H9 (cell line): ENCODE measurements at places on chromosomes 2 and 18.

GRCh38 chr2:58922245-58922644, 681.1 kb upstream of the FANCL start:
- no peak for DNase-seq

- no peak for DNase-seq
These were observed 30.1 kb upstream of the ZNF516 start for GRCh38 chr18:76524900-76525698.

GRCh38 chr2:126239320-126239955, 416.5 kb upstream of the GYPC start:
- no peak for DNase-seq

- no peak for DNase-seq
These were observed 417.5 kb downstream of the DPP10 start for GRCh38 chr2:114859726-114860510.

- DNase-seq = peak; percentile 68
These were observed 35.1 kb upstream of the B3GNT7 start for GRCh38 chr2:231360401-231360800.

DNA sequence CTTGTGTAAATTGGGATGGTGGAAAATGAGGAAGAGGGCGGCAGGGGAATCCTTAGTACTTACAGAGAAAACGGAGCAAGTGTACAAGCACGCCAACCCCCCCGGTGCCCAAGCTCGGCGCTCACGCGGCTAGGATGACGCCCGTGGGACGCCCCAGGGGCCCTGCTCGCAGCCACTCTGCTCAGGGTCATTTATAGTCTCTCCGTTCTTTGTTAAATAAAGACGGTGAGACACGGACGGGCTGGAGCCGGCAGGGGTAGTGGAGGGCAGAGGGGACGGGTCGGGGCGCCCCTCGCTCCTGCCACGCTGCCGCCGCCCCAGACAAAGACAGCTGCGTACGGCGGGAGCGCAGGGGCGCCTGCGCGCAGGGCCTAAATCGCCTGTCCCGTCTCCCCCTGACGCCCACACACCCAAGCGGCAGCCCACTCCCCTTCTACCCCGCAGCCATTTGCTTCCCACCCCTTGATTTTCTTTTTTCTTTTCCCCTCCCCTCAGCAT, 37.8 kb downstream of the PCBP1 start:
- peak; percentile 66 for DNase-seq

DNA sequence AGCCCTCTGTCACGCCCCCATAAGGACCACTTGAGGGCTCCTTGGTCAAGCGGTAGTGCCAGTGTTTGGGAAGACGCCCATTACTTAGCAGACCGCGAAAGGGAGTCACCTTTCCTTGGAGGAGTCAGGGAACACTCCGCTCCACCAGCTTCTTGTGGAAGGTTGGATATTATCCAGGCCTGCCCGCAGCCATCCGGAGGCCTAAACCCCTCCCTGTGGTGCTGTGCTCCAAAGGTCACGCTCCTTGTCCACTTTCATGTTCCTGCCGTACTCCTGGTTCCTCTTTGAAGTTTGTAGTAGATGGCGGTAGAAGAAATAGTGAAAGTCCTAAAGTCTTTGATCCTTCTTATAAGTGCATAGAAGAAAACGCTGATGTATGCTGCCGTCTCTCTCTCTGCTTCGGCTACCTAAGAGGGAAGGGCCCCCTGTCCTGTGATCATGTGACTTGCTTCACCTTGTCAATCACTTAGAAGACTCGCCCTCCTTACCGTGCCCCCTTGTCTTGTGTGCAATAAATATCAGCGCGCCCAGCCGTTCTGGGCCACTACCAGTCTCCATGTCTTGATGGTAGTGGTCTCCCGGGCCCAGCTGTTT, 1.7 kb upstream of the CATIP start:
- DNase-seq = no peak

GRCh38 chr2:209976698-209977385, 25.6 kb upstream of the RPE start:
- no peak for DNase-seq

DNA sequence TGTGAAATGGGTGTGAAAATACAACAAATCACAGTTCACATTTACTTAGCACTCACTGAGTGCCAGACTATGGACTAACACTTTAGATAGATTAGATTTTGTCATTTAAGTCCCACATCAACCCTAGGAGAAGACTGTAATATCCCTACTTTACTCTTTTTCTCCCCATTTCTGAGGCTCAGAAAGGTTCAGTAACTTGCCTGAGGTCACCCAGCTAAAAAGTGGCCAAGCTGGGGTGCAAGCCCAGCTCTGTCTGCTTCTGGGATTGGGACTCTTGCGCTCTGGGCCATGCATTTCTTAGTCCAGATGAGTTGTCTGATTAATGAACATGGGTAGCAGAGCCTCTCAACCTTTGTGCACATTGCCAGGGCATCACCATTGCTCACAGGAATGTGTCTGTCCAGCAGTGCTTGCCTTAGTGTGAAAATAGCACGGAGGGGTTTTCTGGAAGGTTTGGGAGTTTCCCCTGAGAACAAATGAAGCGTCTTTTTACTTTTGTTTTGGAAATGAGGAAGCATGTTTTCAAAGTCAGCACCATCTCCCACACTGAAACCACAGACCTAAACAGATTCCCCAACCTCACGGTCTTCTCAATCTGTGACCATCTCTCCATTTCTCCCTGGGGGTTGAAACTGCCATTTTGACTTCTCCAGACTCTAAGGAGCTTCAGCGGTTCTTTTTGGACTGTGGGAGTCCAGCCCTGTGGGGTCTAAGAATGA, 31.9 kb downstream of the NRP2 start:
- DNase-seq = no peak

- DNase-seq = peak; percentile 87
These were observed 244.6 kb downstream of the BCL2 start for GRCh38 chr18:63074981-63075404.

GRCh38 chr2:191611614-191612013, 66.3 kb upstream of the NABP1 start:
- DNase-seq = no peak

DNA sequence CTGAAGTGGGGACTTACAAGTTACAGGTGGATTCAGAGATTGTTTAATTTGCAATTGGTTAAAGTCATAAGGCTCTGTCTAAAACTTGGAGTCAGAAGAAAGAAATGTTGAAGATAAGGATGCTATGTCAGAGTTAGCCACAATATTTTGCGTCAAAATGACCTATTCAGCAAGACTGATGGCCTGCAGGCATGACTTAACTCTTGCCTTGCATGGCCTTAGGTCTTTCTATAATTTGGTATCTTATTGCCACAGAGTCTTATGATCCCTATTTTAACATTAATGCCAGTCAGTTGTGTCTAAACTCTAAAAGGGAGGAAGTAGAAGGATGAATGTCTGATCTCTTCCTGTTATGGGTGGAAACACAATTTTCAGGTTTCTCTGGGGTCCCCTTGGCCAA, 5.2 kb upstream of the COMMD1 start:
- DNase-seq = no peak

GRCh38 chr2:211026109-211026508, 469.7 kb downstream of the CPS1 start:
- DNase-seq = no peak

DNA sequence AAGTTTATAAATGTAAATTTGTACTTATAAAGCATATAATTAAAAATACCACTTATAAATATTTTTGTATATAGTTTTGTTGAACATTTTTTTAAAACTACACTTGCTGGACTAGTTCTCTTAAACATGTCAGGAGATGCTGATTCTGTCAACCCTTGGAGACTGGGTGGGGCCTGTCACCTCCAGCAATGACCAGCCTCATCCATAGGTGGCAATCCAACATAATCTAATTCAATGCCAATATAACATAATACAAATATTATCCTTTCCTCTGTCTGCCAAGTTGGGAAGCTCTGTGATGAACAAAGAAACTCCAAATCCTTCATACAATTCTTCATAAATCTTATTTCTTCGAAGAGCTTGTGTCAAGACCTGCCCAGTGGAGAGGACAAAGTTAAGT, 140.4 kb downstream of the RBMS1 start:
- no peak for DNase-seq

DNA sequence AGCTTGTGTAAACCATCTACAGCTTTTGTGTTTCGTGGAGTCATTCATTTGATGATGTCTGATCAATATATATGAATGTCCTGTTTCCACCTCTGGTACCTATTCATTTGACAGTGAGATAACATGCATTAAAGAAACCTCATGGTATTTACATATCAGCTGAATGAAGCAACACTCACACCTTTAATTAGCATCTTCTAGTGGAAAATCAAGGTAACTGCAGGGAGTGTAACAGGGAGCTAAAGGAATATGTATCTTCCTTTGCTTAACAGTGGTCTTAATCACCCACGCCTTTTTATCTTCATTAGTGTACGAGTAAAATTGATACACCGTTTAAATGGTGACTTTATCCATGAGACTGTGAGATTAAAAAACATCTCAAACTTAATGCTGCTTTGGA, 15.6 kb downstream of the SLC39A10 start:
- no peak for DNase-seq
